ENCODE measurements at places on chromosomes 4 and X.

DNA sequence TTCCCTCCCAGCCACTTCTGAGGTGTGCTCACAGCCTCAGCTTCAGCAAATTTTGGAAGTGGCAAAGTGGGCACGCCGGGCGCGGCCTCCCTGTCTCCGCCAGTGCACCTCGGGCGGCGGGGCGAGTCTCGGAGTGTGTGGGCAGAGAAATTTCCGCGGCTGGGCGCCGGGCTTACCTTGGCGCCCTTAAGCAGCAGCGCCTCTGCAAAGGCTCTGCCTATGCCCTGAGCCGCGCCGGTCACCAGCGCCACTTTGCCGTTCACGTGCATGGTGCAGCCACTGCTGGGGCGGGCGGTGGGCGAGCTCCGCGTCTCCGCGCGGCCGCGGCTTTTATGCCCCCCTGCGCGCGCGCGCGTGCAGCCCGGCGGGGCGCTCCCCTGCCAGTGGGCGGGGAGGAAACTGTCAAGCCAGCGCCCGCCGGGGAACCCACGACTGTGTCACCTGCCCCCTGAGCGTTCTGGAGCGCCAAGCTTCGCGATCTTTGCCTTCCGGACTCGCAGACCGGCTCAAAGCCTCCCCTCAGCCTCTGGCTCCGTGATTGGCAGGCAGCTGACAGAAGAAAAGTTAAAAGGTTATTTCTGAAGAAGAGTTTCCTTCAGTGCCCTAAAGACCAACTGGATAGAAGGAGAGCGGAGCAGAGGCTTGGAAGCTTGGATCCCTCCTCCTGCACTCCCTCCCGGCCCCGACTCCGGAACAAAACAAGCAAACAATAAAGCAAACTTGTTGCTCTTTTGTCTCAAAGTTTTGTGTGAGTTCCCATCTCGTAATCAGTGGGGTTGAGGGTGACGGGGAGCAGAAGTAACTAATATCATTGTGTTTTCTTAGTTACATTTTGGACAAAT is at the start of gene HPGD:
HPGD (minus strand) TSS at position 306 of the 842 bp plus-strand sequence; CDS start at position 269, 37 bp downstream.
- DNase-seq = peak; percentile 71

DNA sequence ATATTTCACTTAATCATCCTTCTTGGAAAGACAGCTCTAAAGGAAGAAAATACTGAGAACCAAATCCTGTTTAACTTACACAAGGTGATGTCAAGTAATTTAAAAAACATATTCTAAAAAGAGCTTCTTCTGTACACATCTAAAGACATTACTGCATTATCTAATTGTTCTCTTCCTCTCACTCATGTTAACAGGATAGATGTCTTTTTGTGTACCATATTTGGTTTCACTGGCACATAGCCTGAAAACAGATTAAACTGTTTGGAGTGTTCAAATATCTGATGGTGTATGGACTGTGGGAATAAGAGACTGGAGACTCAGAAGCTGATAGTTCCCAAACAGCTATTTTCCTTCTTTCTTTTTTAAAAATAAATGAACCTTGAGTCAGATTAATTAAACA is 213.3 kb upstream of the MAB21L2 start:
- DNase-seq = no peak

GRCh38 chrX:37921758-37922157 is 74.4 kb upstream of the DYNLT3 start:
- DNase-seq = no peak

DNA sequence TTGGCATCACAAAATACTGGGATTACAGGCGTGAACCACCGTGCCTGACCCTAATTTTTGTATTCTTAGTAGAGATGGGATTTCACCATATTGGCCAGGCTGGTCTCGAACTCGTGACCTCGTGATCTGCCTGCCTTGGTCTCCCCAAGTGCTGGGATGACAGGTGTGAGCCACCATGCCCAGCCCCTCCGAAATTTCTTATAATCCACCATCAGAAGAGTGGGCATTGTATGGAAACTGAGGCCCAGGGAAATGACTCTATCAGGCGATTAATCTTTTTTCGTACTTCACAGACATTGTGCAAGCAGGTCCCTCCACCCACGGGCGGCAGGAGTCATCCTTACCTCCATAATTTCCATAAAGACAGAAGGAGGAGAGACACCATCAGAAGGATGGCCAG is 16.0 kb downstream of the CRLF2 start:
- no peak for DNase-seq

- no peak for DNase-seq
Measured at GRCh38 chr4:141309874-141310273, 89.2 kb downstream of the ZNF330 start.

- no peak for DNase-seq
Measured at GRCh38 chrX:151151665-151152267, 24.6 kb upstream of the GPR50 start.

DNA sequence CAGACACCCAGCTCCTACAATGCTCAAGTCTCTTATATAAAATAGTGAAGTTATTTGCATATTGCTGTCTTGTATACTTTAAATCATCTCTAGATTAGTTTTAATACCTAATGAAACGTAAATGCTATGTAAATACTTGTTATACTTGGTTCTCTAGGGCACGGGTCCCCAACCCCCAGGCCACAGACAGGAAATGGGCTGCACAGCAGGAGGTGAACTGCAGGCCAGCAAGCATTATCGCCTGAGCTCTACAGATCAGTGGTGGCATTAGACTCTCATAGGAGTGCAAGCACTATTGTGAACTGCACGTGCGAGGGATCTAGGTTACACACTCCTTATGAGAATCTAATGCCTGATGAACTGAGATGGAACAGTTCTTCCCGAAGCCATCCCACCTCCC is 395.9 kb upstream of the EMCN start:
- DNase-seq = no peak

GRCh38 chr4:82746705-82747574 is 51.7 kb downstream of the SCD5 start:
- DNase-seq = no peak

DNA sequence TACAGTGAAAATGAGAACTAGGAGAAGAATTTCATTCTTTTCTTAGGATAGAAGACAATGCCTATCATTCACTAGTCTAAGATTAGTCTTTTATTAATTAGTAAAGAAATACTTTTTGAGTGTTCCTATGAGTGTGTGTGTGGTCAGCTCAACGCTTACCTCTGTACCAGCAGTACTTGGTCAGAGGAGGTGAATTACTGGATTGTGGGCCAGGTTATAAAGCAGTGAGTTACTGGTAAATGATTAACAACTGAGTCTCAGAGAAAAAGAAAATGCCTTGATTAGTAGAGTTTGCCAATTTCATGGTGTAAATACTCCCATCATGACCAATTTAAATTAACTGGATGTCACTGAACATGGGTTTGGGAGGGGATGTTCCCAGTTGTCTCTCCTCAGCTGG is 444.6 kb downstream of the STIM2 start:
- no peak for DNase-seq

DNA sequence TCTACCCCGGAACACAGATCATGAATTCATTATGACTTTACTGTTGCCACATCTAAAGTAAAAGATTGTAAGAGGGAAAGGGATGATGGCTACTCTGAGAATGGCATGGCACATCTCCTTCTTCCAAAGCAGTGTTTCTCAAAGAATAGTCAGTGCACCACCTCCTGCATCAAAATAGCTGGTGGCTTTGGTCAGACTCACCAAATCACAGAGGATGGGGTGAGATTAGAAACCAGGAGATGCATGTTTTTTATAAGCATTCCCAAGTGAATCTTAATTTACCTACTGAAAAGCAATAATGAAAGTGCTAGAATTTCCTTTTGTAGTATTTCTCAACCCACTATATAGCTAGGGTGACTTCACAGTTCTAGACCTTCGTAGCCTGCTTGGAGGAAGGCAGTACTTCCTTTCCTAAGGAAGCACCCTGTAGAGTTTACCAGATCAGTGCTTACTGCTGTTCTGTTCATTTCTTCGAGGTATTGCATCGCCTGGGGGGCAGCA is 340.8 kb upstream of the KLF3 start:
- no peak for DNase-seq

- DNase-seq = no peak
Measured at GRCh38 chrX:13001097-13001496, 26.2 kb downstream of the TMSB4X start.

- DNase-seq = no peak
Measured at GRCh38 chr4:99965173-99965572, 15.1 kb upstream of the H2AZ1 start.

- no peak for DNase-seq
Measured at GRCh38 chrX:32896088-32896487, 315.3 kb downstream of the DMD start.

DNA sequence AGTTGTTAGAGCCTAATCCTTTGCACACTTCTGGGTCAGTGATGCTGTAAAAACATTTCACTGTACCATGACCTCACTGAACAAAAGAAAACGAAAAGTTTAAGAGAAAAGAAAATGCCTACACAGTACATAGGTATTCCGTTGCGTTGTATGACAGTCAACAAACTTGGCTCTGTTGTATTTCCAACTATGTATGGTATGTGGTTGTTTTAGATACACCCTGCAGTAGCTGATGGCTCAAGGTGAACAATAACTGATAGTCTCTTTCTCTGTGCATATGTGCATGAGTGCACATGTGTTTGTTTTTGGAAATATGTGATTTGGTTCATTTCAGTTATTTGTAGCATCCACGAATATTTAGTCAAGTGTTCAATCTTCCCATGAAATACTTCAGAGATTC is 176.0 kb downstream of the BMPR1B start:
- no peak for DNase-seq

GRCh38 chr4:76856243-76857073 is 41.5 kb downstream of the SOWAHB start:
- DNase-seq = no peak

- DNase-seq = no peak
Measured at GRCh38 chrX:43612400-43612799, 43.7 kb upstream of the MAOA start.

GRCh38 chrX:149003863-149004660 is 501.0 kb downstream of the IDS start:
- DNase-seq = no peak

DNA sequence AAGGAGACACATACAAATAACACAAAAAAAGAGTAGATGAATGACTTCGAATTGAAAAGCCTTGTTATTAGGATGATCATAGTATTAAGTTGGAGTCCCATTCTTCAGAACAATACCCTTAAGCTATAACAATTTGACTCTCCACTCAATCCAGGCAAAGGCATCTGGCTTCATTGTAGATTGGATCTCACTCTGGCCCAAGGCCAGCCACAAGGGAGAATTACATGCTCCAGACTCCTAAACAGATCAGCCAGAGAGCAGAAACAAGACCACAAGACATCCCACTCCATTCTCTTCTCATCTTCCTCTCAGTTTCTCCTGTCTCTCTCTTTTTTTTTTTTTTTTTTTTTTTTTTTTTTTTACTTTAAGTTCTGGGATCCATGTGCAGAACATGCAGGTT is 213.9 kb downstream of the DHX15 start:
- DNase-seq = no peak

GRCh38 chr4:141102367-141102766 is 30.9 kb downstream of the RNF150 start:
- DNase-seq = no peak

DNA sequence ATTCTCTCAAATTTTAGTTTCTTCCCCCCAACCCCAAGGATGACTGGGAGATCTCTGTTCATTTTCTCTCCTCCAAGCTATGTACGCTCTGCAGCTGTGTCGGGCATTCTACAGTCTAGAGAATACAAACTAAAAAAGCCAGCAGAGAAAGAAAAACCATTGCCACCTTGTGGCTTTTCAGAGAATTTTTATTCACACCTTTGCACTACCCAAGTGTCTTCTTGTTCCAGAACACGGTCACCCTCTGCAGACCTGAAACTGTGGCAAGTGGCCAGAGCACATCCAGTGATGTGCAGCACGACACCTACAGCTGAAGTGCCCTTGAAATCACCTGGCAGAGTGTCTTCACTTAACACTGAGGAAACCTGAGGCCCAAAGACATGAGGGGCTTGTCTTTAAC is 68.6 kb downstream of the CHST7 start:
- no peak for DNase-seq

GRCh38 chrX:133412246-133412645 is 3.0 kb downstream of the GPC4 start:
- DNase-seq = no peak

DNA sequence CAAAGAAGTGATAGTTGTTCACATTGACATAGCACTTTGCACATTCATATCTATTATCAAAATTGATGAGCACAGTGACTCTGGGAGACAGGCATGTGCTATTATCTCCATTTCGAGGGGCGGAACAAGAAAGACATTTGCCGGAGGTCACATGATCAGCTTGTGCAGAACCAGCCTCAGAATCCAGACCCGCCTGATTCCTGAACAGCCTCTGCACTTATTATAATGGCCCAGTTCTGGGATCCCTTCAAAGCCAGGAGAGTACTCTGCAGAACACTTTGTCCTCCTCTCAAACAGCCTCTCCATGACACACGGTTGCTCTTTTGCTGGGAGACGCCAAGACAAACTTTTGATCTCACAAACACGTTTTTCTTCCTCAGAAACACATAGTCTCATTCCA is 48.4 kb downstream of the RWDD4 start:
- DNase-seq = no peak

DNA sequence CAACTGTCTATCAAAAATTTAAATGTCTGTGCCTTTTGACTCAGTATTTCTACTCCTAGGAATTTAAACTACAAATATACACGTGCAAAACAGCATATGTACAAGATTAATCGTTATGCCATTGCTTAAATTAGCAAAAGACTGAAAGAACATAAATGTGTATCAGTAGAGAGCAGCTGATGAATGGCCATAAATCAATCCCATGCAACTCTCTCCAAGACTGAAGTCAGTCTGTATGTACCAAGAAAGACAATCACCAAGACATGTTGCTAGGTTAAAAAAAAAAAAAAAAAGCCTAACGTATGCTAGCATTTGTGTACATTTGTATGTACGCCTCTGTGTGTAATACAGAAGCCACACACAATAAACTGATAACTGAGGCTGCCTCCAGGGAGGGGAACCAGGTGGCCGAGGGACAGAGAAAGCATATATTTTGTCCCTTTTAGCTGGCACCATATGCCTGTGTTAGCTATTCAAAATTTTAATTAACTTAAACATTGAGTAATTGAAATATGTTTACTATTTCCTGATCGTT is 130.7 kb downstream of the SH3KBP1 start:
- no peak for DNase-seq

- no peak for DNase-seq
Measured at GRCh38 chr4:109701566-109702410, 1.5 kb downstream of the CASP6 start.

GRCh38 chrX:130091980-130092522 is 18.2 kb downstream of the ELF4 start:
- DNase-seq = no peak

DNA sequence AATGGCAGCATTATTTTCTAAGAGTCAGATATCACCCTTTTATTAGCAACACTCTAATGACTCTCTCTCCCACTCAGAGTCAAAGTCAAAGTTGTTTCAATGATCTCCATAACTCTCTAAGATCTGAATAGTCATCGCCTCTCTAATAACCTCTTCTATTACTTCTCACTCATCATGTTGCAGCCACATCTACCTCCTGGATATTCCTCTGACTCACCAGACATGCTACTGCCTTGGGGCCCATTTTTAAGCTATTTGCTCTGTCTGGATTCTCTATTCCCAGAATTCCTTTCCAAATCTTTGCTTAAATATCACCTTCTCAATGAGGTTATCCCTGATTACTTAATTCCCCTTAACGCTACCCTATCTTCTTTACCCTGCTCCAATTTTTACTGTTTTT is 391.8 kb upstream of the MAGEB16 start:
- no peak for DNase-seq

- DNase-seq = no peak
Measured at GRCh38 chrX:147923605-147924004, 11.9 kb downstream of the FMR1 start.
